ENCODE measurements at places on chromosomes 6 and 20.

GRCh38 chr20:3728354-3728753, 4.1 kb upstream of the HSPA12B start:
- no peak for DNase-seq

GRCh38 chr6:36478051-36478526, 35.3 kb downstream of the KCTD20 start:
- DNase-seq: no peak

- DNase-seq: no peak
These were observed 49.5 kb upstream of the FBXO30 start for GRCh38 chr6:145863988-145864616.

GRCh38 chr20:38144974-38145728, 19.9 kb downstream of the TGM2 start:
- no peak for DNase-seq

- DNase-seq: no peak
These were observed 129.9 kb downstream of the SMAP1 start for GRCh38 chr6:70797625-70798024.

GRCh38 chr20:38386004-38386403, 39.7 kb downstream of the LBP start:
- DNase-seq: no peak

GRCh38 chr6:6057442-6058053, 50.8 kb upstream of the NRN1 start:
- no peak for DNase-seq

- no peak for DNase-seq
These were observed 24.0 kb upstream of the ARMH2 start for GRCh38 chr6:24822696-24823095.

DNA sequence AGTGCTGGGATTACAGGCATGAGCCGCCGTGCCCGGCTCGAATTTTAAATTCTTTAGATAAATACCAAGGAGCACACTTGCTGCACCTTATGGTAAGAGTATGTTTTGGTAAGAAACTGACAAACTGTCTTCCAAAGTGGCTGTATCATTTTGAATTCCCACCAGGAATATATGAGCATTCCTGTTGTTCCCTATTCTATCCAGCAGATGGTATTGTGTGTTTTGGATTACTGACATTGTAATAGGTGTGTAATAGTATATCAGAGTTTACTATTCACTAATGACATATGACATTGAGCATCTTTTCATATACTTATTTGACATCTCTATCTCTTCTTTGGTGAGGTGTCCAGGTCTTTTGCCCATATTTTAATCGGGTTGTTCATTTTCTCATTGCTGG, 40.5 kb downstream of the TGM6 start:
- no peak for DNase-seq

DNA sequence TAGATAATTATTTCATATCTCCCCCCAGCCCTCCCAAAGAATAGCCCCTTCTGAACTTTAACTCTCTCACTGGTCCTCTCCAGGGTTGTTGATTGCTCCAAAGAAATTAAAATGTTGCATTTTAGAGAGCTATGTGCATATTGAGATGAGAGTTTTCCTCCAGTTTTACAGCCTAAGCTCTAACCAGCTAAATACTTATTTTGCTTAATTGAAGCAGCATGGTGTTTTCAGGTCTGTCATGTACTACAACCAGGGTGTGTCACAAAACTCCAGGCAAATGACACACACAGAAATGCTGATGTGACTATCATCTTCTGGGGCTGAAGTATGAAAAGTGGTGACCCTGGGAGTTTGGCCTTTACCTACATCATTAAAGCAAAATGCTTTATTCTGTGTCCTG, 196.8 kb upstream of the STXBP5 start:
- DNase-seq: no peak

DNA sequence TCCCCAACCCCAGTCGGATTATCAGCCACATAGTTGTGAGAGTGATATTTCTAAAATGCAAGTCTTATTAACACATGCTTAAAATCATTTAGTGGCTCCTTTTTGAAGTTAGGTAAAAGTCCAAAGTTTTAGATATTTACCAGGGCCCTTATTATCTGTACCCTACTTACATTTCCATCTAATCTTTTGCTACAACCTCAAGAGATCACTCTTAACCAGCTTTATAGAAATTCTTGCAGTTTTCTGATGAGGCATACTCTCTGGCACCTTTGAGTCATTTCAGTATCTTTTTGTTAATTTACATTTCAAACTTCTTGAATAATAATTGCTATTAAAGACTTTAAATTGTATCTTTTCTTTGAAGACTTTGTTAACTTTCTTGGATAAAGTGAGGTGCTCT, 453.3 kb downstream of the RFPL4B start:
- DNase-seq: no peak

- DNase-seq: no peak
These were observed 28.2 kb upstream of the TAF8 start for GRCh38 chr6:42021847-42022754.

- DNase-seq: no peak
These were observed 28.7 kb downstream of the ECT2L start for GRCh38 chr6:138824482-138825144.

GRCh38 chr6:33620158-33620855, 815 bp upstream of the ITPR3 start:
- DNase-seq: no peak

DNA sequence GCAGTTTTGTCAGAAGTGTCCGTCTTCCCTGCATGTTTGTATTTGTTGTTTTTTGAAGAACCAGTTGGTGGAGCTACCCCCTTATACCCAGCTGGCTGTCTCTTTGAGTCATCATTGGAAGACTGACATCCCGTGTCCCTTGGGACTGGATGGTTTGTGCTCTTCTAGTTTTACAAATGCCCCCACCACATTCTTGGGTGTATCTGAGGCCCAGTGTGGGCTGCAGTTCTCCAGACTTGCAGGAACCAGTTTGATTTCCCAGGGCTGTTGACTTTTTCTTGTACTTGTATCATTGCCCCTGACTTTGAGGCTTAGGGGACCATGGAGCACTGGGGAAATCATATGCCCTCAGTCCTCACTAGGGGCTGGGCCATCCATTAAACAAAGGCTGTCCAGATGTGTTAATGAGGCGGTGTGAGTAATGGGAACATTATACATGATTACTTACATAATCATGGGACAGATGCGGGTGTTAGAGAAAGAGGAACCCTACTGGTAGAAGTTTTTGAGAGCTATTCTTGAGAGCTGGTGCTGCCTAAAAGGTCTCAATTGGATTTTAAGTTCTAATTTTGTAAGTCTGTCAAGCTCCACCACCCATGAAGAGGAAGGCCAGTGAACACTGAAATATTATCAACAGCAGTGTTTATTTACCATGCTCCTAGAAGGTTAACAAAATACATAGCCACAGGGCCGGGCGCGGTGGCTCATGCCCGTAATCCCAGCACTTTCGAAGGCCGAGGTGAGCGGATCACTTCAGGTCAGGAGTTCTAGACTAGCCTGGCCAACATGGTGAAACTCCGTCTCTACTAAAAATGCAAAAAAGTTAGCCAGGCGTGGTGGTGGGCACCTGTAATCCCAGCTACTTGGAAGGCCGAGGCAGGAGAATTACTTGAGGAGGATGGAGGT, 8.5 kb downstream of the JARID2 start:
- DNase-seq: no peak

GRCh38 chr6:11270030-11271027, 37.9 kb upstream of the NEDD9 start:
- no peak for DNase-seq

GRCh38 chr6:49849213-49849907, 17.0 kb downstream of the CRISP1 start:
- DNase-seq: no peak

DNA sequence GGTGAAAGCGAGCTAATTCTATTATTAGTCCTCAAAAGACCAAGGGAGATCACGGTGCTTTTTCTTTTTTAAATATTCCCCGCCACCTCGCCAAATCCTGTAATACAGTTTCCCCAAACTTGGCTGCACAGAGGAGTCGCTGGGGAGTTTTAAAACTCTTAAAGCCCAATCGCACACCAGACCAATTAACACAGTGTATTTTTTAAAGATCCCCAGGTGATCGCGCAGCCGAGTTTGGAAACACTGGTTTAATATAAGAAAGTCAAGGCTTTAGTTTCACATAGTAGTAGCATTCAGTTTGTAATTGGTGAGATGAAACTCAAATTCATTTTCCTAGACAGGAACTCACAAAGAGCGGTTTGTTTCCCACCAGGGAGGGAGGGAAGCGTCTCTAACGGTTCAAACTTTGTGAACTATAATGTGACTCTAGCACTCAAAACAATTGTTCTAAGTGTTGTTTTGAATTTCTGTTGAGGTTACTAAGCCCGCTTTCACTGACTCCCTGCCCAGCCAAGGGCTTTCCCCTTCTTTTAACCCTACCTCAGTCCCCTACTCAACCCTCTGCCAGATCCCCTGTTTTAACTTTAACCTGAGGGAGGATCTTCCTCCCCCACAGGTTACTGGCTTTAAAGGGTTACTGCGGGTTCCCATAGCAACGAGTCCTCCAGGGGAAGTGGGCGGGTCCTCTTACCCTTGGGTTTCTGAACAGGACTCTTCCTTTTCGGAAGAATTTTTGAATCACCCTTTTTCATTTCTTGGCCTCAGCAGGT, 25.7 kb upstream of the BTBD3 start:
- peak; percentile 12 for DNase-seq

DNA sequence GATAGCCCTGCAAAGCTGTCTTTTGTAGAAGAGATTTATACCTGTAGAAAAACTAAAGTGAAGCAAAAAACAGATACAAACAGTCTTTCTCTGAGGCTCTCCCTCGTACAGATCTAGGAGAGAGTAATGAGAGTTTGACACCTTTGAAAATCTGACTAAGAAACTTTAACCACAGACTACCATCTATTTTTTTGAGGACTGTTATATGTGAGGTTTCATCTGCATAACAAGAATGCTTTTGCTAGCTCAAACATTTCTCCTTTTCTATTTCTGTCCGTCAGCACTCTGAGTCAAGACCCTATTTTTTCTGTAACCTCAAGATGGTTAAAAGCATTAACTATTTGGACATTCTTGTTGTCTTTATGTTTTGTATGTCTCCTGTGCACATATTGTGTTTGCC, 193.0 kb downstream of the BTBD3 start:
- DNase-seq: no peak

DNA sequence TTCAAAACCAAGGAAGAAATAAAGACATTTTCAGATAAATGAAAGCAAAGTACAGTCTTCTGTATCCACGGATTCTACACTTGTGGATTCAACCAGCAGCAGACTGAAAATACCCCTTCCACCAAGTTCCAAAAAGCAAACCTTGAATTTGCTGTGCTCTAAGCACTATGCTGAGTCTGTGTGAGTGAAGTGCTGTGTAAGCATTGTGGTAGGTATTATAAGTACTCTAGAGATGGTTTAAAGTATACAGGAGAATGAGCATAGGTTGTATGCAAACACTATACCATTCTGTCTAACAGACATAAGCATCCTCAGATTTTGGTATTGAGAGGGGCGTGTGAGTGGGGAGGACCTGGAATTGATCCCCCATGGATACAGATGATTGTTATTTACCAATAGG, 9.6 kb downstream of the OSER1 start:
- DNase-seq: no peak

DNA sequence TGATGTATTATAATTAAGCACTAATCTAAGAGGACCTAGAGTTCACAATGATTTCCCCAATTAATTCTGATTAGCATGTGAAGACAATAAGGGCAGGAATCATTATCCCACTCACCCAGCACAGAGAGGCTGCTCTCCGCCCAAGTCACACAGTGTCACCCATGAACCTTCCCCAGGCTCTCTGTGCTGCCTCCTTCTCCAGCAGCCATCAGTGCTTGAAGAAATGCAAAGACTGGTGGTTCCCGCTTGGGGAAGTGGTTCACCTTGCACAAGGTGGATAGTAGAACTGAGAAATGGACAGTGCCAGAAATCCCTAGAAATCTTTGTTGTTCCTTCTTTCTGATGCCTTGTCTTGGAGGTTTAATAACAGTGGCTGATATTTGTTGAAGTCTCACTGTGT, 401.3 kb downstream of the QKI start:
- no peak for DNase-seq

- DNase-seq: no peak
These were observed 77.2 kb downstream of the UTRN start for GRCh38 chr6:144362042-144363018.

- no peak for DNase-seq
These were observed 197.7 kb downstream of the FAXC start for GRCh38 chr6:99151634-99152346.

DNA sequence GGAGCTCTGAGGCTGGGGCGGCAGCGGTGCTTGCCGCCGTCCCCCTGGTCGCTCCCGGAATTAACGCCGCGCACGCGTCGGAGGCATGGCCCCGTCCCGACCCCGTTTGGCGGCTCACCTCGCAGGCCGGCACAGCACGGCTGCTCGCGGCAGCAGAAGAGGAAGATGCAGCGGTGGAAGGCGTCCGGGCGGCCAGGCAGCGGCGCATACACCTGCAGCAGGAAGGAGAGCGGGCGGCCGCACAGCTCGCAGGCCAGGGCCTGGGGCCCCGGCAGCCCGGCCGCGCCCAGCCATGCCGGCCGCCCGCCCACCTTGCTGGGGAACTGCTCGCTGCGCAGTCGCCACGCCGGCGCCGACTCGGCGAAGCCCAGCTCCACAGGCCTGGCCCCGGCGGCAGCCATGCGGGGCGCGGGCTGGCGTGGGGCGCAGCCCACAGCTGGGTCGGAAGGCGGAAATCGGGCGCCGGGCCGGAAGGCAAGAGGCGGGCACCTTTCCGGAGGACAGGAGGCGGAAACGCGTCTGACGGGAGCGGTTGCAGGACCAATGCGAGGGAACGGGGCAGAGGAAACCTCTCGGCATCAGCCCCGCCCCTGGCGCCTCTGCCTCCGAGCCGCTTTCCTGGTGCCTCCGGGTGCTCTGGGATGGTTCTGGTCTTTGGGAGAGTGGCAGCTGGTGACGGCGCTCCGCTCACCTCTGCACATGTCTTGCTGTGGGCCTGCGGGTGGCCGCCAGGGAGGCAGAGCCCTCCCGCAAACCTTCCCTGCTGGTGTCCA, at the start of gene PDCD2:
PDCD2 (minus strand) TSS at position 457 of the 773 bp plus-strand sequence; CDS start at position 401, 56 bp downstream.
- peak; percentile 90 for DNase-seq

- DNase-seq: no peak
These were observed 220.1 kb downstream of the BCAS1 start for GRCh38 chr20:53850319-53850718.

- DNase-seq: no peak
These were observed 31.9 kb downstream of the ZNF184 start for GRCh38 chr6:27441001-27441400.

- DNase-seq: no peak
These were observed 2.3 kb upstream of the DSN1 start for GRCh38 chr20:36775826-36776225.

- no peak for DNase-seq
These were observed 6.6 kb upstream of the ANKRD60 start for GRCh38 chr20:58235010-58235409.

Data from nucleus accumbens (tissue), 56 donors.